HCEC 1CT (cell line): ENCODE measurements at places on chromosomes 3 and 15.

GRCh38 chr3:48960841-48961413 is 29.1 kb upstream of the P4HTM start:
- no peak for DNase-seq

GRCh38 chr3:73324203-73325155 is 263.0 kb downstream of the EBLN2 start:
- DNase-seq: no peak

- DNase-seq: no peak
Observed at GRCh38 chr3:53753518-53754183, 92.6 kb downstream of the CHDH start.

GRCh38 chr3:145807990-145808389 is 353.0 kb downstream of the PLOD2 start:
- DNase-seq: peak; percentile 21

DNA sequence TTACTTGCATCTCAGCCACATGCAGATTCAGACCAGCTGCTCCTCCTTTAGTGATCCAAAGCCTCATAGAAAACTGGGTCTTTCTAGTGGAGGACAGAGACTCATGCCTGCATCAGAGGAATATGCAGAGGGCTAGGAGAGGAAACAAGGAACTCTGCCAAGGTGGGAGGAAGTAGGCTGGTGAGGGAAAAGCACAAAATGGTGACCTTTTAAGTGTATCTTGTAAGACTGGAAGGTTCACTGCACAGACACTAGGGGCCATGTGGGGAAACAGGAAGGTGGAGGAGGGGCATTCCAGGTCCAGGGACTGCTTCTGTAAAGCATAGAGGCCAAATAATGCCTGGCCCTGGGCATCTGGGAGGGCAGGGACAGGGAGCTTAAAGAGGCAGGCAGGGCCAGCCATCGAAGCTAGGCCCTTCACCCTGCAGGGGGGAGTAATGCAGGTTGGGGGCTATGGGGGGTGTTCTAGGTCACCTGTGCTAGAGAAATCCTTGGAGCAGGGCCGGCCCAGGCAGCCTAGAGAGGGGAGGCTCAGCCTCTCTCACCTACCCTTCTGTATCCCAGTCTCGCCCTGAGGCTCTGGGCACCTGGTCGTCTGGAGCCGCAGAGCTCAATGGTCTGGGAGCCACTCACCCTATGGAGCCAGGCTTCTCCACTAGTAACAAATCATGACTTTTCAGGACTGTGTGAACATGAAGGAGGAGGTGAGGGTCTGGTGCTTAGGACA is 117.7 kb downstream of the DNAJB8 start:
- no peak for DNase-seq

DNA sequence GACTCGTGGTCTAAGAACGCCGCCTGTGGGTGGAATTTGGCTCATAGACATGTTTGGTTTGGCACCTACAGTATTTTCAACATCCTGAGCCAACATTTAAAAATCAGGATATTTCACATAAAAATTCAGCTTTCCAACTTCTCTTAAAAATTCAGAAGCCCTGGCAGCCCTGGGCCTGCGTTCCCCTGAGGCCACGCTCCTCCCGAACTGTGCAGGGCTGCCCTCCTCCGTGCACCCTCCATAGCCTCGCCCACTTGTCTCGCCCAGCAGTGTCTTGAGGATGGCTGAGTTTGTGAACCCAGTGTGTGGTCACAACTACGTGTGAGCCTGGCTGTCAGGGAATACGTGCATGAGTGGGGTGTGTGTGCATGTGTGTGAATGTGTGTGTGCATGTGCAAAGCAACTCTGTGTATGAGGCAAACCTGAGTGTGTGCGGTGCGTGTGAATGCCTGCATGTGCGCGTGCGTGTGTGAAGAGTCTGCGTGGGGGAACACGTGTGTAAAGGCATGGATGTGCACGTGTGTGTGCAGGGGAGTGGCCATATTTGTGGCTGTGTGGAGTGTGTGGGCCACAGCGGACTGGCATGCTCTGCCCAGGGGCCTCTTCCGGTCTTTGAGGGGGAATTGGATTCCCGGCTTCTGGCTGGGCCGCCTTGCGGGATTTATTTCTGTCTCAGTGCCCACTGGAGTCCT is 30.9 kb downstream of the PTH1R start:
- peak; percentile 18 for DNase-seq

GRCh38 chr3:141067206-141067974 is 16.2 kb downstream of the SPSB4 start:
- no peak for DNase-seq

- no peak for DNase-seq
Observed at GRCh38 chr3:191973820-191974219, 512.9 kb downstream of the PYDC2 start.

- DNase-seq: no peak
Observed at GRCh38 chr15:71495398-71495780, 315.0 kb upstream of the NR2E3 start.

GRCh38 chr15:78450285-78450858 is 12.4 kb downstream of the IREB2 start:
- no peak for DNase-seq

DNA sequence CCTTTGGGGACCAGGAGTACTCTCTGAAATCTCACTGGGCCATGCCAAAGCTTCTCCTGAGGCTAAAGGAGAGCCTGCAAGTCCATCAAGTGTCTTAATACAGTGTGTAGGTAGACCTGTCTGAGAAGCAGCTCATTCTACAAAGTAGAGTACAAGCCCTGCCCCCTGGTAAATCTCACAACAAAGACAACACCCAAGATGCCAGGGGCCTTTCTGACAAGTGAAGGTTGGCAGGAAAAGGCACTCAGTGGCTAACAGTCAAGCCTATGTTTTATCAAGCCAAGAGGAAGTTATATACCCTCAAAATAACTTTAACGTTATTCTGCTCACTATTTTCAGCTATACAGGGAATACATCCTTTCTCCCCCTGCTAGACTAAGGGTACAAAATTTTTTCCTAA is 58.3 kb downstream of the NMNAT3 start:
- no peak for DNase-seq

GRCh38 chr3:99907959-99908544 is 90.4 kb downstream of the CMSS1 start:
- DNase-seq: no peak

DNA sequence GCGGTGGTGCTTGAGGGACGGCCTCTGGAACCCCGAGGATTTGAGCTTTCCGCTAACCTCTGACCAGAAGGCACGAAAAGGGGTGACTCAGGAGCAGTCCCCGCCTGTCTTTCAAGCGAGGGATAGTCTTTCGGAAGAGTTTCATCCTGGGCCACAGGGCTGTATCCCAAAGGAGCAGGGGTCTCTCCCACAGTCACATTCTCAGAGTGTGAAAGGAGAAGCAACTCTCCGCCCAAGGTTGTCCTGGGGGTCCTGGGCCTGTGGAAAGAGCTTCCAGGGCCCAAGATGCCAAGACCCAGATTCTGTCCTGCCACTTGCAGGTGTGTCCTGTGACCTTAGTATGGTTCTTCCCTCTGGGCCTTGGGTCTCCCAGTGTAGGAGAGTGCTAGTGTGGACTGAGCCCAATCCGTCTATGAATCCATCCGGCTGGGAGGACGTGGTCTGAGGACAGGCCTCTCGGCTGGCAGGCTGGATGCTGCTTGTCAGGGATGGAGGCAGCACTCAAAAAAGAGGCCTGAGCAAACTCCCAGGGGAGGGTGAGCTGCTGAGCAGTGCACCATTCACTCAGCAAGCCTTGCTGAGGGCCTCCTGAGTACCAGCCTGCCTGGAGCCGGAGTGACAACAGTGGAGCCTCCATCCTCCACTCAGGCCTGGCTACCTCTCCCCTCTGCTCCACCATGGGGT is 1.6 kb upstream of the DUSP7 start:
- DNase-seq: peak; percentile 25

GRCh38 chr15:33209575-33210481 is 15.3 kb upstream of the FMN1 start:
- no peak for DNase-seq

DNA sequence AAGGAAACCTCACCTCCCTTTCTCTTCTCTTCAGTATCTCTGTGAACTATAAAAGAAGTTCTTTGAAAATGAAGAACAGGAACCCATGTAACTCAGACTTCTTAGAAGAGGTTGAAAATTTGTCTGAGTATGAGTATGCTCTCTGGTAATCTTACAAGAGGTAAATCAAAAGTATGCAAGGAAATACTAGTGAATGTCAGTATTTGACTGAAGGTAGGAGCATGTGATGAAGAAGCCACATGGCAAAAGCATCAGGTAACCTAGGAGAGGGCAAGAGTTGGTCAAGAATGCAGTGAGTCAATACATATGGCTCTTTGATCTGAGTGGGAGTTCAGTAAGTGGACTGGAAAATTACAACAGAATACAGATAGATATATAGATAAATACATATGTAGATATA is 133.0 kb upstream of the NECTIN3 start:
- DNase-seq: no peak

- DNase-seq: no peak
Observed at GRCh38 chr3:31614162-31614921, 81.6 kb downstream of the STT3B start.

- DNase-seq: no peak
Observed at GRCh38 chr15:90838139-90838538, 30.2 kb upstream of the FURIN start.

- no peak for DNase-seq
Observed at GRCh38 chr15:41207687-41208448, 22.7 kb downstream of the EXD1 start.

- peak; percentile 63 for DNase-seq
Observed at GRCh38 chr3:50347187-50347813, 1.8 kb upstream of the ZMYND10 start.

- DNase-seq: no peak
Observed at GRCh38 chr15:91099616-91099994, 452 bp upstream of the SV2B start.

- DNase-seq: peak; percentile 59
Observed at GRCh38 chr15:67177752-67178151, 76.7 kb downstream of the AAGAB start.

DNA sequence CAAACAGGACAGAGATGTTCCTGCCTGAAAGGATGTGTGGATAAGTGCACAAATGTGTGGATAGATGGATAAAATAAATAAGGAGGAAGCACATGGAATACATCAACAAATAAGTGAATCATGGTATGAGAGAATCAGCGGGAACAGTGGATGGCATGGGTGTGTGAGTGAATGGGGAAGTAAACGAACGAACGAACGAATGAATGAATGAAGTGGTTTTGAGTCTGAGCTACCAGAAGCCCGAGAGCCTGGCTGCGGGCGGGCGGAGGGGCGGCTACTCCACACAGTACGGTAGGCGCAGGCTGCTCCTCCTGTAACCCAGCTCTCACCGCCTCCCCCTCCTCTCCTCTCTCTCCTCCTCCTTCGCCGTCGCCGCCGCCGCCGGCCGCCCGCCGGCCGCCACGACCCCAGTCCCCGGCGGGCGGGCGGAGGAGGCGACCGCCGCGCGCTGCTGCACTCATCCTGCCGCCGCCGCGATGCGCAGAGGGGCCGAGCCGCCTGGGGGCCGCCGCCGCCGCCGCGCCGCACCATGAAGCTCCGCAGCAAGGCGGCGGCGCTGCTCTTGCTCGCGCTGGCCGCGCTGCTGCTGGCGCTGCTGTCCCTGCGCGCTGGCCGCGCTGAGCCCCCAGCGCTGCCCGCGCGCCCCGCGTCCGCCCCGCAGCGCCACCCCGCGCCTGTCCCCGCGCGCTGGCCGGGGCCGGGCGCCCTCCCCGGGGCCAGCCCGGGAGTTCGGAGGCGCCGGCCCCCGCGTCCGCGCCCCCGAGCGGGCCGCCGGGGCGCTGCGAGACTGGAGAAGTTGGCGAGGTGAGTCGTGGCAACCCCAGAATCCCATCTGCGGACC is at the start of gene GXYLT2:
TSS of gene GXYLT2 (plus strand) at position 342 of the 841 bp plus-strand sequence. CDS start at position 530, 188 bp downstream.
- DNase-seq: peak; percentile 77

DNA sequence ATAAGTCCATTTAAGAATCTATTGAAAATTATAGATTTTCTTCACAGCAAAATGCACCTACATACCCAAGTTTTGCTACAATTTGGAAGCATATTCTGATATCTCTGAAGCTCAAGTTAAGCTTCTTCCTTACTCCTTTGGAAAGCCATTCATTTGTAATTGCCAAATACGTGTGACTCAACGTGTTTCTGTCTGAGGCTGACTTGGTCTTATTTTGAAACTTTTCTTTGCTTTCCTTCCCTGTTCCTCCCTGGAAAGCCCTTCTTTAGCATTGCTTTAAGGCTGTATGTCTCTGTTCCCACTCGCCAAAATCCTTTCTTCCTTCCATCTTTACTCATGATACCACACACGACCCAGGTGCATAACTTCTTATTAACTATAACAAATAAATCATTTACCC is 232.0 kb downstream of the ZBBX start:
- no peak for DNase-seq

- no peak for DNase-seq
Observed at GRCh38 chr3:62039586-62039985, 333.8 kb downstream of the FEZF2 start.

GRCh38 chr15:44163370-44163769 is 31.7 kb downstream of the FRMD5 start:
- peak; percentile 46 for DNase-seq

DNA sequence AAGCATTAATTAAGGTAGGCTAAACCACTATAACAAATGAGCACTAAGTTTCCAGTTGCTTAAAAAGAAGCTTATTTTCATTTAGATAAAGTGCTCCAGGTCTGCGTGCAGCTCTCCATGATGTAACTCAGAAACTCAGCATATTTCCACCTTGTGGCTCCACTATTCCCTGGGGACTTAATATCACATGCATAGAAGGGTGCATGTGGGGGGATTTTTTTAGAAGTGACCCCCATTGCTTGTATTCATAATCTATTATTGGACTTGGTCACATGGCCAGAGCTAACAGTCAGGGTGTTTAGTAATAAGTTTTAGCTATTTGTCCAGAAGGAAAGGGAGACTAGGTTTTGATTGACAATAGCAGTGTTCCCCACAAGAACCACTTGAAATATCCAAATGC is 86.8 kb downstream of the TMCO5A start:
- no peak for DNase-seq

GRCh38 chr15:51755790-51756189 is 4.4 kb downstream of the TMOD2 start:
- no peak for DNase-seq

DNA sequence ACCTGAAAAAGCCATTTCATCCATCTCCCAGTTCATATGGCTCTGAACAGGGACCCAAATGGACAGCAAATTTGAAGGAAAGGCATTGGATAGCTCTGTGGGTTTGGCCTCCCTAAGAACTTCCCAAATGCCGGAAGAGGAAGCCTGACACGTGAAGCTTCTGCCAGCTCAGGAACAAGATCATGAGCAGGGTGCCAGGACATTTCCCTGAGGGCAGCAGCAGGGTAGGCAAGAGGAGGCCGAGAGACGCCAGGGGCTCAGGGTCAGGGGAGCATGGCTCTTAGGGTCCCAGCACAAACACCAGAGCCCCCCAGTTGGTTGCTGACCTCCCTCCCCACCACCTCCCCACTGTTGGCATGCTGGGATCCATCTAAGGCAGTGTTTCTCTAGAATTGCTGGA is 187.5 kb downstream of the MEGF11 start:
- no peak for DNase-seq

GRCh38 chr3:195870442-195870841 is 37.9 kb downstream of the TNK2 start:
- peak; percentile 40 for DNase-seq

- DNase-seq: peak; percentile 53
Observed at GRCh38 chr15:78739996-78740903, 71.0 kb downstream of the ADAMTS7 start.

DNA sequence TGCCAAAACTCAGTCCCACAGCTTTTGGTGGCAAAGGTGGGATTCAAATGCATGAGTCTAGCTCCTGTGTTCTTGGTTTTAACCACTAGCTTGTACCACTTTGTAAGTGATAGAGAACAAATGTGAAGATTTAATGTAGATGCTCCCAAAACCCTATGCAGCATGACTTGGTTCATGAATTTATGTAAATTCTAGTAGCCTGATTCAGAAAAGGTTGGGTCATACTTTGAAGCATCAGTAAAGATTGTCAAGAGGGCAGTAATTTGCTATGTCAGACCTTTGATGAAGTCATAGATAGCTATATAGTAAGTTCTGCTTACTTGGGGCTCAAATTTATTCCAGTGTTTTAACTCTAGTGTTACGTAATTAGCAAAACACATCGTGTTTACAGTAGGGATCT is 75.6 kb downstream of the VPS8 start:
- no peak for DNase-seq
